ENCODE measurements at places on chromosomes 3 and 15.
A peak's percentile ranks its signal among the peaks of the same experiment; 100 is the strongest.

DNA sequence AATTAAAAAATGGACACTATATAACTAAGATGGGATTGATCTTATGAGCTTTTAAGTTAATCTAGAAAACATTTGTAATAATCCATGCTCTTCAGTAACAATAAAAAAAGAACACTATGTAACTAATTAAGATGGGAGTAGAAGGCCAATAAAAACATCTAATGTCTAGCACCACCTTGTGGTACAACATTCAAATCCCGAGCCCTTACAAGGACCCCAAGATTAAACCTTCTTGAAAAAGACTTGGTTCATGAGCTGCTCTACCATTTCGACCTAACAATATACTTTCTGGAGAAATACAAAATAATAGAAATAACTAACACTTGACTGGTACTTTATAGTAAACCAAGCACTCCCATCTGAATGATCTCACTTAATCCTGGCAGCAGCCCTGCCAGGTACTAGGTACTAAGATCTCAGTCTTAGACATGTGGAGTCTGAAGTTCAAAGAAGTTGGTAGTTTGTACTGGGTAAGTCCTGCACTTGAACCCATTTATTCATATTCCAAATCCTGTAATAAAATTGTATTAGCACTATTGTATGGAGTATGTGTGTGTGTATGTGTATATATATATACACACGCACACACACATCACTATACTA lies 21.8 kb downstream of the METTL6 start:
- DNase-seq, result no peak

- no peak for DNase-seq
These were observed 143.2 kb upstream of the PRICKLE2 start for GRCh38 chr3:64368257-64369020.

DNA sequence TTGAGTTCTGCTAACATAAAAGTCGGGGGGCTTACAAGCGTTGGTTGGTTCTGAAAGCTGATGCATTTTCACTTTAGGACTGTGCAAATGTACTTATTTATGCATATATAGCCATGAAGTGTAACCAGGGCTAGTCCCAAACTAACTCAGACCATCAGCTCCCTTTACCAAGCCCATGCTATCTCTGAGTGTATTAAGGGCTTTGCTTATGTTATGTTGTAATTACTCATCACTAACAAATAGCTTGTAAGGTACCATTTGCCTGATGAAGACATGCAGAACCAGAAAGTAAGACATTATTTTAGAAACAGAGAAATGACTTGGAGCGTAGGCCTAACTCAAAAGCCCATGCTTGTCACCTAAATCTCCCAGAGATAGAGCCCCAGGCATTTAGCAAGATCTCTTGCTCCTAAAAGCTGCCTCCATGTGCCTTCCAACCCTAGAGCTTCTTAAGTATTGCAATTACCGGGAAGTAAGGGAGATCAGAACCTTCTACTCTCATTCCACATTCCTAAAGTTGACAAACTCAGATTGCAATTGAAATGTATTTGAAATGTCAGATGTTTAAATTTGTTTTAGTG lies 362.9 kb upstream of the RBMS3 start:
- no peak for DNase-seq

DNA sequence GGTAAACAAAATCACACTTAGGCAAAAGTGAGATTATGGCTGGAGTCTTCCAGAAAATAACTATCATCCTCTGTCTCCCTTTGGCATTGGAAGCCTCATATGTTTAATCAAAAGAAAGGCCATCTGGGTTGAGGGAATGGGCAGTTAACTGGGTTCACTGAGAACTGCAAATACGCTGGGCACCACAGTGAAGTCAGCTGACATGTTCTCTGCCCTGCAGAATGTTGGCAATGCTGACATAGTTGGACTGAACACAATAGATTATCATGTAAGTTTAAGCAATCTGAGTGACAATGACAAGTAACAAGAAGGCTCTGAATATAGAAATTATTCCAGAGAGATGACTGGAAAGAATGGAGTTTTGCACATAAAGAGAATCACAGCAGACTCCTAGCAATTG lies 43.8 kb upstream of the SLC25A26 start:
- DNase-seq, result no peak

GRCh38 chr3:127448161-127448561 lies 142.4 kb downstream of the TPRA1 start:
- no peak for DNase-seq

GRCh38 chr3:17301271-17301670 lies 416.5 kb downstream of the PLCL2 start:
- no peak for DNase-seq

DNA sequence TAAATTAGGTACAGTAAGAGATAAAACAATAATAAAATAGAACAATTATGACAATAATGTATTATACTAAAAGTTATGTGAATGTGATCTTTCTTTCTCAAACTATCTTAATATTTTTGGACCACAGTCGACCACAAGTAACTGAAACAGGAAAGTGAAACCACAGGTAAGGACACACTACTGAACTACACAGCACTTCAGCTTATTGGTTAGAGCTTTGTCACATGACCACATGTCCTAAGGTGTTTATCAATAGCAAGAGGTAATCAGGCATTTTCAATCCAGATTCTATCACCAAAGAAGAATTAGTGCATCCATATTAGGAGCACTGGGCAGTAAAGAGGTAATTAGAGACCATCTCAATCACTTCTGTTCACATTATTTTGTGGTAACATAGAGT lies 392.8 kb downstream of the RSL24D1 start:
- no peak for DNase-seq

DNA sequence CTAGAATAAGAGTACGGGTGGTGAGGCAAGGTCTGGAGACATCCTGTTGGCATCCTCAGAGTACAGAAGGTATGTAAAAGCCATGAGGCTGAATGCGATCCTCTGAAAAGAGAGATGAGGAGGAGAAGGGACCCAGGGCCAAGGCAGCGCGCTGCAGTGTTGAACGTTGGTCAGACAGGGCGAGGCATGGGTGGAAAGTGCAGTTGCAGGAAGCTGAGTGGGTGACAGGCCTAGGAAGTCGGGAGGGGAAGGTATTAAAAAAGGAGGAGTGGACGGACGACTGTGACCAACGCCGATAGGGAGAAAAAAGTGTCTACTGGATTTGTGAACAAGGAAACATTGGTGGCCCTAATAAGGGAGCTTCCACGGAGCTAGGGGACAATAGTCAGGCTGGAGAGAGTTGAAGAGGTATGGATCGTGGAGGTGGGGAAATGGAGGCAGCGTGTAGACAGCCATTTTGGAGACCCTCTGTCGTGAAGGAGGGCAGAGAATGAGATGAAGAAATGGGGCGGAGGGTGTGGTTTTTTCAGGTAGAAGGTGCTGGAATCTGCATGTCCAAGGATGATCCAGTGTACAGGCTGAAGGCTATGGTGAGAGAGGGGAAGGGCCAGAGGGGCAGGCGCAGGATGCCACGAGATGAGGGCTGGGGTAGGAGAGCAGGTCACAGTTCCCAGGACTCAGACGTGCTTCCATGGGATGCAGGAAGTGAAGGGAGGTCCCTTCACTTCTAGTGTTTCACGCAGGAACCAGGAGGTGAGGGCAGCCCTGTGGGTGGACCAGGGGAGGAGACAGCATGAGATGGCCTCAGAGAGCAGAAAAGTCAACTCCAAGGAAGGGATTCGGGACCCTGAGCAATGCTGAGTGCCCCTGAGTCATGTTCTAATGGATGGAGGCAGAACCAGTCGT lies 115.9 kb downstream of the ASB7 start:
- DNase-seq, result no peak

- no peak for DNase-seq
These were observed 10.7 kb downstream of the COPB2 start for GRCh38 chr3:139378587-139379241.

GRCh38 chr3:27342267-27342666 lies 26.9 kb downstream of the NEK10 start:
- no peak for DNase-seq

- DNase-seq, result no peak
These were observed 248.9 kb upstream of the PROK2 start for GRCh38 chr3:72033666-72034428.

GRCh38 chr3:194246709-194247349 lies 104.3 kb downstream of the CPN2 start:
- no peak for DNase-seq

DNA sequence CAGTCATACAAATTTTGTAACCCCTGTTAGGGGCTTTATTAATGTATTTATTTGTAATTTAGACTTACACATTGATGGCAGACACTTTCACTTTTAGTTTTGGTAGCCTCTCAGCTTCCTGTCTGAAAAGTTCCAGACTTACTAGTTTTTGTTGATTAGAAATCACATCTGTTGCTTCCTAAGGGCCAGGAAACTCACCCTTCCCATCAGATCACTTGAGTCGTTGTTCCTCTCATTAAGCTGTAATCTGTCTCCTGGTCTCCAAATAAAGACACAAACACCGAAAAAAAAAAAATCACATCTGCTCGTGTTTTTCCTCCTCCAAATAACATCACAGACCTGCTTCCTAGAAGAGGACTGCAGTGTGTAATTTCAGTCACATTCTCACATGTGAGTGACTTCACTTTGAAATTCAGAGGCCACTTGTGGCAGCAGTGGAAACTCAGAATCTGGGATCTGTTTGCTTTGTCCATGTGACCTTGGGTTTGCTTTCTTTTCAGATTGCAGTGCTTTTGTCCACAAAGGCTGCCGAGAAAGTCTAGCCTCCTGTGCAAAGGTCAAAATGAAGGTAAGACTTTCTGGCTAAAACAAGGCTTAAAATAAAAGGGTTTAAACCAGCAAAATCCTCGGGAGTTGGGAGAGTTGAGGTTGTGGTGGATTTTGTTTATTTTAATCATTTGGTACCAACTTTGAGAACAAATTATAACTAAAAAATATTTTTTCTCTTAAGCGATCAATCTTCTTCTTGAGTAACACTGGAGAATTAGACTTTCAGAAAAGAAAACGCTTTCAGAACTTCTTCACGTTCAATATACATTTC lies 87.0 kb downstream of the KLHL25 start:
- no peak for DNase-seq

DNA sequence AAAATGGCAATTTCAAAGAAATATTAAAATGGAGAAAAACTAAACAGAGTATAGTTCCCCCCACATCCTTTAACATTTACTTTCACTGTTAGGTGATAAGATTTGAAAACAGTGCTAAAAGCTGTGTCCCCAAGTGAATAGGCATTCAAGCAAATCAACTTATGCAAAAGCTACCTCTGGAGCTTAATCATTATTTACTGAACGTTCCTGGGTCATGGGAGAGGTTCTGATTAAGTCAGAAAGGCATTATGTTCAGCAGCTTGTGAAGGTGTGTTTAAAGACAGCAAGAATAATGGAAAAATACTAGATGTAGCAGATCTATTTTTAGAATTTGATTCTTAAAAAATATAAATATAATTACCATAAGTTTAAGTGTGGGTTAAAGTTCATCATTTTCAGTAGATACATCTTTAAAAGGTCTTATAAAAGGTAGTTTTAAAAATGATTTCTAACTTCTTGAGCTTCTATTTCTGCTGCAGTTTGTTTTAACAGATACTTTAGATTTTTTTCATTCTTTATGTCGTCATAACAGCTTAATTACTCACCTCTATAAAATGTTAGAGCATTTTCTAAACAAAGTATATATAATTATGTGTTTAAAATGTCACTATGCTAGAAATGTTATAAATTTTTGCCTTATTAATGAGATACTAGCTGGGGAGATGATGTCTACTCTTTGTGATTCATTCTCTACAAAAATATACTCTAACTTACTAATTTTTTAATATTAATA lies 127.9 kb downstream of the MITF start:
- no peak for DNase-seq

DNA sequence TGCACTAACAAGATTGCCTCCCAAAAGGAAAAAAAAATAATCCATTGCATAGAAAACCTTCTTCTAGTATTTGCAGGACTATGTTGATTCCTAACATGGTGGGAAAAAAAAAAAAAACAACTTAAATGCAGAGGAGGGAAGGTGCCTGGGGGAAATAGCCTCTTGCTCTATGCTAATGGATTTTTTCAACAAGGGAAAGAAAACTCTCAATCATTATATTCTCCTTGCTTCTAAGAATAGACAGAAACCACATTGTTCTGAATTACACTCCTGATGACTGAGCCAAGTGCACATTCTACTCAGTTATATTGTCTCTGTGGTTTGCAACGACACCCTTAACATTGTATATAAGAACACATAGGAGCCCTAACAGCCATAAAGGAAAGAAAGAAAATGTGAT lies 760.2 kb downstream of the NAALADL2 start:
- no peak for DNase-seq

- DNase-seq, result no peak
These were observed 1.1 kb downstream of the PKM start for GRCh38 chr15:72229947-72230196.

DNA sequence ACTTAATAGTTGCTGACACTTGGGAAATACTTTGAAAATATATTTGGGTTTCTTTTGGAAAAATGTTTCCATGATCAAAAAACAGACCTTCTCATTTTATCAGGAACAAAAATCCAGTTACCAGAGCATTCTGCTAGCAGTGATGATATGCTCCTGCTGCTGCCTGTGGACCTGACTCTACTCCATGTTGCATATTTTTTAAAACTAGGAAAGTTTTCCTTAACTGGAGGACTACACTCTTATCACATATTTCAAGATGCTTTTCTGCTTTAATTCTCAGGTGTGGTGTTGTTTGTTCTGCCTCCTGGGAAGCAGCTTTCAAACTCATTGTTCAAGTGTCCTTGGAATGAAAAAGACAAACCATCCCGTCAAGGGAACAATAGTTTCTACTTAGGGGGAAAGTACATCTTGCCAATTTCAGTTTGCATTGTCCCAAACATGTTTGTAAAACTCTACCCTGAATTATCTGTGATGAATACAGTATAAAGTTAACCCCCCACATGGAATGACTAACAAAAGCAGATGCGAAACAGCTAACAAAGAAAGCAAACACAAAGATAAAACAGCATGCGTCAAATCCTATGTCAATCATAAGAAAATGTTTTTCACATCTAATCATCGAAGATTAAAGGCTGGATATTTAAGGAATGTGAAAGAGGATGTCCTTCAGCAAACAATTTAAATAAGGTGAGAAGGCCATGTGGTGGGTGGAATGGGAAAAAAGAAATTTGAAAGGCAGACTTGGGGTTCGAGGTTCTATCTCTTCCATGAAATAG lies 40.1 kb upstream of the PSMD6 start:
- no peak for DNase-seq

DNA sequence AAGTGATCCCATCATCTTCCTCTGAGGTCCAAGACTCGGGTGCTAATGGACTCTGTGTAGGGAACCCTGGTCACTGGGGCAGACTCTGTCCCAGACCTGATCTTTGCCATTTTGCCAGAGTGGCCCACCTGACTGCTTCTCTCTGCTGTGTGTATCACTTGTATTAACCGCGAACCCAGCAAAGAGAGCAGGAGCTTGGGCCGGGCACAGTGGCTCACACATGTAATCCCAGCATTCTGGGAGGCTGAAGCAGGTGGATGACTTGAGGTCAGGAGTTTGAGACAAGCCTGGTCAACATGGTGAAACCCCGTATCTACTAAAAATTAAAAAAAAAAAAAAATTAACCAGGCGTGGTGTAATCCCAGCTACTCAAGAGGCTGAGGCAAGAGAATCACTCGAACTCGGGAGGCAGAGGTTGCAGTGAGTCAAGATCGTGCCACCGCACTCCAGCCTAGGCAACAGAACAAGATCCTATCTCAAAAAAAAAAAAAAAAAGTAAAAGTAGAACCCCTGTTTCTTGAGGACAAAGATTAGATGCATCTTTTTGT lies 32.9 kb upstream of the CYP11A1 start:
- peak; percentile 50 for DNase-seq
